ENCODE measurements at places on chromosomes 6 and 20.

- DNase-seq: no peak
Measured at GRCh38 chr6:23176471-23176870, 607.1 kb downstream of the HDGFL1 start.

GRCh38 chr6:22888163-22888752 lies 318.9 kb downstream of the HDGFL1 start:
- DNase-seq: no peak

DNA sequence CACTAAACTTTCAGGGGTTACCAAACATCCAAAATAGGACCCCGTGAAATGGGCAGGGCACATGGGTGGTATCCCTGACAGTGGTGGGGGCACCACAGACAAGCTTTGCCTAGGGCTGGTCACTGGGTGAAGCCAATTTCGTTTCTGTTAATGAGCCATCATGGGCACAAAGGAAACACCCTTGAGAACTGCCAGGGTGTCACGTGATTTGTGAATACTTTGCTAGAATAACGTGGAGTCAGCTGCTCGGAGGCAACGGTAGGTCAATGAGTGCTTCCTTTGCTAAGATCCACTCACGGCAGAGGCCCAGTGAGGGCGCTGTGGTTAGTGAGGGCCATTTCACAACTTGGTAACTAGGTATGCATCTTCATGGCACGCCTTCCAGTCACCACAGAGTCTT lies 87.7 kb upstream of the AGPAT4 start:
- no peak for DNase-seq

DNA sequence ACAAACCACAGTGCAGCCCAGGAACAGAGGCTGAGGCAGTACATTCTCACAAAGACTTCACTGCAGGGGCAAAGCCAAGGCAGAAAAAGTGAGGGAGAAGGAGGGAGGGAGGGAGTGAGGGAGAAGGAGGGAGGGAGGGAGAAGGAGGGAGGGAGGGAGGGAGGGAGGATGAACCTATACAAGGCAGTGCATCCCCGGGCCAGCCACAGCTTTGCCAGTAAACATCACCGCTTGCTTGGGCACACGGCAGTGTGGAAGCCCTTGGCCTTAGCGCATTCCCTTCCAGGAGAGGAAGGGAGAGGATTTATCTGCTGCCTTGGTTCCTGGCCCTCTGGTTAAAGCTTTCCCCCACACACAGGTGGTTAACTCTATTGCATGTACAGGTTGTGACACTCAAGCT lies 234.0 kb downstream of the PTPRT start:
- no peak for DNase-seq

DNA sequence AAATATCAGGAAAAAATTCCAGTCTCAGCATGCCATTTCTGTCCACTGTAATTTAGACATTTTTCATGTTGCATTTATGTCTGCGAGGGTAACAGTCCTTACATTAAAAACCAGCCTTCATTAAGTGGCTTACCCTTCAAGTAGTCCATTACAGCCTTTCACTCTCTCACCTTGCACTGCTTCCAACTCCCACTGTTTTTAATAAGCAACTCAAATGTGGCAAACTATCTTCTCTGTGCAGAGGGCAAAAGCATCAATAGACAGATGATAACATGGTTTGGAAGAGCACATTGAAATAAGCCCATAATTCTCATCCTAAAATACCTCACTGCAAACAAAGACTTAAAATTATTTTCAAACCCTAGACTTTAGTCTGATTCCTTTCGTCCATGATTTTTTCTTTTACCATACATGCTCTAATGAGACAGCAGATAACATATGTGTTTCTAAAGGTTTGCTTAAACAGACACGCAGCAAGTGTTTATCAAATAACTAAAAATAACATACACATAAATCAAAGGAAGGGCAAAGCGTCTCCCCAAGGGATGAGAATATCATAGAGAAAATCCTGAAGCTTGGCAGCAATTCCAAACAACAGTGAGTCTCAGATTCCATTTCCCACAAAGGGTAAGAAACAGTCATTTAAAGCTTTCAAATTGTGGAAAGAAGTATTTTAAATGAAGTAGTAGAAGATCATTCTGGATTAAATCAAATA lies 130.4 kb downstream of the PTPRK start:
- no peak for DNase-seq

DNA sequence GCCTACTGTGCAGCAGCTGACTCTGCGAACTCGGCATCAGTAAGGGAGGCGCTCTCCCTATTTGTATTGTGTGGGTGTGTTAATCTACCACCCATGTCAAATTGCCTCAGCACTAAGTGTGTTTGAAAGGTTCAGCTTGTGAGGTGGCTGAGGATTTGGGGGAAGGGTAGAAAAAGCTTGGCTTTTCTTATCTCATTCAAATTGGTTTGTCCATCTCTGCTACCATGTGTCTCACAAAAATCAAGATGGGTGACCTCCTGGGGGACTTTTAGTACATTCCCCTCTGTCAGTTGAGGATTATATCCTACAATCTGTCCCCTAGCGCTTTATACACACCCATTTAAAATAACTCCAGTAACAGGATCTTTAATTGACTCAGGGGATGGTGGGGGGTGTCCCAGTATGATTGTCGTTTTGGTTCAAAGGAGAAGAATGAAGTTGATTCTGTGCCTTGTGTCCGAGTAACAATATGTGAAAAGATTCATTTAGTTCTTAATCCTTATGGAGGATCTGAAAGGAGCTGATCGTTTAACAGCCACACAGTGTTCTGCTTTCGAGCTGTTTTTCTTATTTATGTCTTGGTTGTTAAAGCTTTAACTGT lies 609.6 kb downstream of the PKHD1 start:
- no peak for DNase-seq

All from stimulated activated CD8-positive, alpha-beta memory T cell treated with anti-CD3 and anti-CD28 coated beads, Interleukin-2, amount 100 ng/mL, for 48 hours (primary cell).